Anterior cingulate cortex (tissue), 58 donors: ENCODE measurements at places on chromosomes 3 and 15.

- no peak for DNase-seq
Measured at GRCh38 chr3:52415800-52416199, 29.1 kb downstream of the SEMA3G start.

GRCh38 chr3:144106970-144107369 lies 135.3 kb downstream of the DIPK2A start:
- DNase-seq, result no peak

GRCh38 chr15:26864664-26865191 lies 2.1 kb upstream of the GABRA5 start:
- peak; percentile 20 for DNase-seq

DNA sequence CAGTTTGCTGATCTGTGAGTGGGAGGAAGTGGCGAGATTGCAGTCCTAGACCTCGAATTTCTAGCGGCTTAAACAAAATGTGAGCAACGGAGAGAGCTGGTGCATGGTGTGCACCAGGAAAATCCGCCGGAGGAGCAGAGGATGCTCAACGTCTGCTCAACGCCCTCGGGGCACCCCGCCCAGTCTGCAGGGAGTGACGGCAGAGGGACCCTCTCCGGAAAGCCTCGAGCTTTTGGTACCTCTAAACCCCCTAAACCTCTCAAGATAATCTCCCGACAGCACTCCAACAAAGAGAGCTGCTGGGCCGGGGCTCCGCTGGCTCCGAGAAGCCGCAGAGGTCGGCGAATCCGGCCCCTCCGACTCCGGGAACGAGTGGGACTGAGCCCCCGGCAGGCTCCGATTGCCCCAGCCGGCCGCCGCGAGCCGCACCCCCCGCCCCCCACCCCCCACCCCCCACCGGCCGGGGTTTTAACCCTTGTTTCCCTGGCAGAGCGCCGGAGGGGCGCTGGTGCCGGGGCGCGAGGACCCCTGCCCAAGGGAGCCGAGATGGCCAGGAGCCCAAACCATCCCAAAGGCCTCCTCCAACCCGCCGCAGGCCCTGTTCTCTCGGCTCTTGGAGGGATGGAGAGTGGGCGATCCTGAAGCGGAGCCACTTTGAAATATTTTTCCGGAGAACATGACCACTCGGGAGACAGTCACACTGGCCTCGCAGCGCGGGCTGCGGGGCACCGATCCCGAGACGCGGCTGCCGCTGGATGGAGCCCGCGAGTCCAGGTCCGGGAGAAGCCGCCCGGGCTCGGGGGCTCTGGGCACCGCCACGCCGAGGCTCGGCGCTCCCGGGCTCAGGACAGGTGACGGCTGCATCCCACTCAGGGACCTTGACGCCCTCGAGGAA lies 1.5 kb downstream of the MEGF11 start:
- DNase-seq, result no peak

- no peak for DNase-seq
Measured at GRCh38 chr15:33007303-33007855, 187.1 kb downstream of the FMN1 start.

DNA sequence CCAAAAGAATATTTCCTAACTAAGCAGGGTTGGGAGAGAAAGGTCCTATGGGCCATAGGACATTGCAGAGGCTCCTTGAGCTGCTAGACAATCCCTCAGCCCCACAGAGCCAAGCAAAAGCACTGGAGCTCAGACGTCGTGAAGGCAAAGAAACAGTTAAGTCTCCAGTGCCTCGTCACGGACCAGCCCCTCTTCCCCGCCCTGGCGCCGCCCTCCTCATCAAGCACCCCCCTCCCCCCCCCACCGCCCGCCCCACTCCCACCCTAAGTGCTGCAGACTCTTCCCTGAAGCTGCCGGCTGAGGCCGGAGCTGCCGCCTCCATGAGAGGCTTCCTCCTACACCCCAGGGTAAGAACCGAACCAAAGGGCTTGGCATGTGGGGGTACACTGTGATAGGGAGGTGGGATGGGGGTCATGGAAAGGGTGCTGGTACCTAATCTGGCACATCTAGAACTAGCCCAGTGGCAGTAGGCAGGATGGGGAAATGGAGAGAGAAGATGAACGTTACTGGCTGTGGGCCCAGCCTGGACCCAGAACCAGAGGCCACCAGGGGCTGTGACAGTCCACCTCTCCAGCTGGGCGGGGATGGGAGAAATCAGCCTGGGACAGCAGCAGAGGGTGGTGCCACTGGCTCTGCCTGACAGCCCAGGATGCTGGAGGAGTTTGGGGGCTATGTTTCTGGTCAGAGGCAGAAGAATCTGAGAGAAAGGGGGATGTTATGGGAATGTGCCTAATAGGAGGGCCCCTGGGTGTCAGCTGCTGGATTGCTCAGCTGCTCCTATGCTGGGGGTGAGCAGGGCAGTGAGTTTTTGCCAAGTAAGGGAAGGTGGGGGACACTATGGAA lies at the start of gene MAP1A:
Gene MAP1A, plus strand, starts transcription at position 255 of the 843 bp plus-strand sequence. CDS start 3,866 bp downstream, outside the sequence.
- DNase-seq, result peak; percentile 60

GRCh38 chr15:55989383-55989782 lies 4.0 kb downstream of the NEDD4 start:
- no peak for DNase-seq

DNA sequence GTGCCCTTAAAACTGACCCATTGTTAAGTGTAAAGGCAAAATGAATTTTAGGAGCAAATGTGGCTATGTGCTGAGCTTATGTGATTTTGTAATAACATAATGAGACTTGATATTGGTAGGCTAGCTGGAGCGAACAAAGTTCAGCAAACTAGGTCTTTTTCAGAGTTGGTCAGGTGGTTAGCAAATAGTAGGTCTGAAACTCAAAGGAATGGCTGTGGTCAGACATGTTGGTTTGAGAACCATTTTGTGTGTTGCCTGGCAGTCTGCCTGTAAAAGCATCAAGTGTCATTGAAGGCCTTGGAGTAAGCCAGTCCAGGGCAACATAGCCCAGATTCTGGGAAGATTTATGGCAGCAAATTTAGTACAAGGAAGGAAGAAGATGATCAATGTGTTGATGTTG lies 16.4 kb downstream of the FBXO22 start:
- DNase-seq, result no peak

GRCh38 chr3:158105119-158105709 lies 1.0 kb downstream of the SHOX2 start:
- no peak for DNase-seq

- no peak for DNase-seq
Measured at GRCh38 chr3:88936831-88937230, 170.6 kb upstream of the EPHA3 start.

DNA sequence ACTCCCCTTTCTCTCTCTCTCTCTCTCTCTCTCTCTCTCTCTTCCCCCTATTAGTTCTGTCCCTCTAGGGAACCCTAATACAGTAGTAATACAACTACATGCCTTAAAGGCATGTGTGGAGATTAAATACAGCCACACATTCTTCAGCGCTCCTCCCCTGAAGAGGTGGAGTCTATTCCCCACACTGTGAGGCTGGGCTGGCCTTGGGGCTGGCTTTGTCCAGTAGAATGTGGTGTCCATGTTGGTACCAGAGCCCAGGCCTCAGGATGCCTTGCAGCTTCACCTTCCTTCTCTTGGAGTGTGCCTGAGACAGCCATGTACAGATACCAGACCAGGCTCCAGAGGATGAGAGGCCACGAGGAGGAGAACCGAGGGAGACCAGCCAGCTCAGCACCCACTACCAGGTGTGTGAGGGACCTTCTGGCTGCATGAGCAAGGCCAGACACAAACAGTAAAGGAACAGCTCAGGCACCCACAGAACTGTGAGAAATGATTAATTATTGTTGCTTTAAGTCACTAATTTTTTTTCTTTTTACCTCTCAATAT lies 10.7 kb downstream of the SLC6A20 start:
- DNase-seq, result no peak

- no peak for DNase-seq
Measured at GRCh38 chr3:94336046-94336753, 273.3 kb downstream of the NSUN3 start.

DNA sequence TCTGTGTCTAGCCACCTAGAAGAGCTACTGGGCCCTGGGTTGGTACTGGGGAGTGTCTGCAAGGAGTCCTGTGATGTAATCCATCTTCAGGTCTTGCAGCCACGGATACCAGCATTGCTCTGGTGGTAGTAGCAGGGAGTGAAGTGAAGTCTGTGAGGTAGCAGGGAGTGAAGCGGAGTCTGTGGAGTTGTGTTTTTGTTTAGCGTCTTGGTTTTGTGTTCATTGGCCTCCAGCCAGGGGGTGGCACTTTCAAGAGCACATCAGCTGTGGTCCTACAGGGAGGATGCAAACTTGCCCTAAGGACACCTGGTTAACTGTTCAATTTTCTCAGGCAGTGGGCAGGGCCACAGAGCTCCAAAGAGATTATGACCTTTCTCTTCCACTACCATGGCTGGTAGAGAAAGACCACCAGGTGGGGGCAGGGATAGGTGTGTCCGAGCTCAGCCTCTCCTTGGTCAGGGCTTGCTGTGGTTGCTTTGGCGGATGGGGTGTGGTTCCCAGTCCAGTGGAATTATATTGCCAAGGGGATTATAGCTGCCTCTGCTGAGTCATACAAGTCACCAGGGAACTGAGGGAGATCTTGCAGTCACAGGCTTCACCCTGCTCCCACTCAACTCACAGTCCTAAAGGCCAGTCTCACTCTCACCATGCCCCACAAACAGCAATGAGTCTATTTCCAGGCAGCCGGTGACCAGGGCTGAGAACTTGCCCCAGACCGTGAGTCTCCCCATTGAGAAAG lies 424.7 kb downstream of the ZBBX start:
- no peak for DNase-seq

DNA sequence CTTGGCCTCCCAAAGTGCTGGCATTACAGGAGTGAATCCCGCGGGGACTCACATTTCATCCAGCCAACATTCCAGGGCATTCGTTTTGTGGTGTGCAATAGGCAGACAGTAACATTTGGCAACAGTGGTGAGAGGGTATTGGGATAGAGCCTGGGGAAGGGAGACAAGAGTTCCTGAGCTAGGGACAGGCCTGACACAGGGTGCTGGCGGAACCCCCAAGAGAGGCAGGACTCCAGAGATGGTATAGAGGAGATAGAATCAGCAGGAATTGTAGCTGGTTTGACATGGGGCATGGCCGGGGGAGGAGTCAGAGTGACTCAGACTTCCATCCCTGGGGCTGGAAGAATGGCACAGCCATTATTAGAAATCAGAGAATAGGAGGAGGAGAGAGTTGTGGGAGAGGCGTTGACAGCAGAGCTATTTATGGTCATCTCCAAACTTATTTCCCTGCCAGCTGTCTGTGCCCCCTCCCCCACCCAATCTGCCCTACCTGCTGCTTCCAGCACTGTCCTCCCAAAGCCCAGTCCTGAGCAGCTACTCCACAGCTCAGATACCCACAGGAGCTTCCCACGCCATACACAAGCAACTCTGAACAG lies 4.4 kb upstream of the IDH2 start:
- DNase-seq, result no peak

- no peak for DNase-seq
Measured at GRCh38 chr3:51581524-51581923, 43.0 kb downstream of the RAD54L2 start.

DNA sequence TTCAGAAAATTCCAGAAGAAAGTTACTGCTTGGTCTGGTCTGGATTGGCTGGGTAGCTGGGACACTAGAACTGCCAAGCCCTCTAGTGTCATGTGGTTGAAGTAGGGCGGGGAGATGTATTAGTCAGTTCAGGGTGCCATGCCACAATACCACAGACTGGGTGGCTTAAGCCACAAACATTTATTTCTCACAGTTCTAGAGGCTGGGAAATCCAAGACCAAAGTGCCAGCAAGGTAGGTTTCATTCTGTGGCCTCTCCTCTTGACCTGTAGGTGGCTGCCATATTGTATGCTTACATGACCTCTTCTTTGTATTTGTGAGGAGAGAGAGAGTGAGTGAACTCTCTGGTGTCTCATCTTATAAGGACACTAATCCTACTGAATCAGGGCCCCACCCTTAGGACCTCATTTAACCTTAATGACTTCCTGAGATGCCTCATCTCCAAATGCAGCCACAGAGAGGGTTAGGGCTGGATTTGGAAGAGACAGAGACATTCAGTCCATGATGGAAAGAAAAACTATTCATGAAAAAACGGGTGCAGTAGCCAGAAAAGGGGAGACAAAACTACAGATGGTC lies 18.1 kb upstream of the ZSCAN2 start:
- no peak for DNase-seq

GRCh38 chr3:60277361-60277800 lies 973.9 kb downstream of the FHIT start:
- no peak for DNase-seq

- no peak for DNase-seq
Measured at GRCh38 chr15:56232058-56232457, 11.6 kb downstream of the RFX7 start.

DNA sequence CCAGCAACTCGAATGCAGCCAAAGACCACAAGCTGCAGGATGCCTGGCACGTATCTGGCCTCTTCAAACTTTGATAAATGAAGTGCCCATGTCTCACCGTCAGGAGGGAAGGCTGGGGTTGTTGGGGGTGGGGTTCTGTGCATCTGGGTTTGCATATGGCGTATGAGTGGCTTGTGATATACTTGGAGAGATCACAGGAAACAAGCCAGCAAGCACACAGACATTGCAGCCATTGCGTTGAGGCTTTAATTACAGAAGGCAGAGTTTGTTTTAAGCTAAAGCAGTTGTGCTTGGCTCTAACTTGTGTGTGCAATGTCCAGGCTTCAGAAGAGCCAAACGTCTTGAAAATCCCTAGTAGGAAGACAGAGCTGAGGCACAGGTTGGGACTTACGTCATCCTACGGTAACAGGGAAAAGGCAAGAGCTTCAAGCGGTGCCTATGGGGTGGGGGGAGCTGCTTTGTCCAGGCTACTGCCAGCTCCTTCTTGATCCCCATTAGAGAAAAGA lies 109.2 kb downstream of the ASB7 start:
- no peak for DNase-seq

GRCh38 chr3:118641608-118642007 lies 393.0 kb downstream of the IGSF11 start:
- DNase-seq, result peak; percentile 11

- no peak for DNase-seq
Measured at GRCh38 chr15:35921046-35921445, 375.1 kb upstream of the DPH6 start.

- DNase-seq, result no peak
Measured at GRCh38 chr3:12629560-12629959, 34.4 kb downstream of the RAF1 start.

- no peak for DNase-seq
Measured at GRCh38 chr3:162092751-162093150, 596.1 kb downstream of the OTOL1 start.

- DNase-seq, result no peak
Measured at GRCh38 chr3:8665407-8665896, 20.9 kb upstream of the SSUH2 start.

- no peak for DNase-seq
Measured at GRCh38 chr3:48500656-48501055, 3.3 kb downstream of the SHISA5 start.

GRCh38 chr15:57150066-57150865 lies 226.0 kb upstream of the CGNL1 start:
- DNase-seq, result no peak

DNA sequence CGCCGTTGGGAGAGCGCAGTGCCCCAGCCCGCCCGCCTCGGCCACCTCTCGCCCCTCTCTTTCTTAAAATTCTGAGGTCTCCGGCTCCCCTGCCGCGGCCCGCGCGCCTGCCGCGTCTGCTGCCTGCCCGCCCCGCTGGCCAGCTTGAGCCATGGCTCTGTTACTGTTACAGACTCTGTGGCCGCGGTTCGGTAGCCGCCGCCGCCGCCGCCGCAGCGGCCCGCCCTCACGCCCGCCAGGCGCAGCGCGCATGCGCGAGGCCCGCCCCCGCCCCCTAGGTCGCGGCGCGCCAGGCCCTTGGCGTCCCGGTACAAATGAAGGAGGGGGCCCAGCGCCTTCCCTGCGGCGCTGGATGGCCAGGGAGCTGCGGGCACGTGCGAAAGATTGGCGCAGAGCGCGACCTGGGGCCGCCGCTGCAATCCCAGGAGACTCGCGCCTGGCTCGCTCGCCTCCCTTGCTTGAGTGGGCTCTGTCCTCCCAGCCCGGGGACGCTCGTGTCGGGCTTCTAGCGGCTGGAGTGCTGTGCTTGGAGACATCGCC lies at the start of gene ONECUT1:
Gene ONECUT1, minus strand, starts transcription at position 168 of the 540 bp plus-strand sequence. CDS start 452 bp downstream, outside the sequence.
- peak; percentile 28 for DNase-seq
